ENCODE measurements at places on chromosomes 7 and 10. TPM values are rescaled to one million over a fixed set of nuclear protein-coding genes. Genes with fewer than 3 reads are reported as not detected.

Gene HTRA1
- 40.8 TPM for total RNA-seq

Gene CLRN3
- total RNA-seq, result not detected

Gene PRR15
- total RNA-seq, result not detected

DNA sequence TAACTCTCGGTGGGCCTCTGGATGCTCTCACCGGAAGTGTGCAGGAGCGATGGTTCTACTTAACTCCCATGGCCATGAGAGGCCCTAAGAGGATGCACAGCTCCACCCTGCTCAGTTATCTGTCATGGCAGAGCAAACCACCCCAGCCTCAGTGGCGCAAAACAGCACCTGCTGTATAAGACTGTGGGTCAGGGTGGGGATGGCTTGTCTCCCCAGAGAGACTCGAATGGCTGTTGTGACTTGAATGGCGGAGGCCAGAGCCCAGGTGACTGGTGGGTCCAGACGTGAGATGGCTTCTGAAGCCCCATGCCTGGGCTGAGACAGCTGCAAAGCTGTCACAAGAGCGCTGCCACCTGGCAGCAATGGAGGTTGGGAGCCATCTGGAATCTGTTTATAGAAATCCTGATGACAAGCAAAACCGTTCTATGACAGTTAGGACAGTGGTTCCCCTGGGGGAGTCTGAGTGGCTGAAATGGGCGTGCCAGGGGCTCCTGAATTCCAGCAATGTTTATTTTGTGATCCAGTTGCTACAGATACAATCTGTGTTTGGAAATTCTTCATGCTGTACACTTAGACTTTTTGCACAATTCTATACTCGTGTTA, 490.5 kb downstream of the TCERG1L start:
- DNase-seq, result no peak

DNA sequence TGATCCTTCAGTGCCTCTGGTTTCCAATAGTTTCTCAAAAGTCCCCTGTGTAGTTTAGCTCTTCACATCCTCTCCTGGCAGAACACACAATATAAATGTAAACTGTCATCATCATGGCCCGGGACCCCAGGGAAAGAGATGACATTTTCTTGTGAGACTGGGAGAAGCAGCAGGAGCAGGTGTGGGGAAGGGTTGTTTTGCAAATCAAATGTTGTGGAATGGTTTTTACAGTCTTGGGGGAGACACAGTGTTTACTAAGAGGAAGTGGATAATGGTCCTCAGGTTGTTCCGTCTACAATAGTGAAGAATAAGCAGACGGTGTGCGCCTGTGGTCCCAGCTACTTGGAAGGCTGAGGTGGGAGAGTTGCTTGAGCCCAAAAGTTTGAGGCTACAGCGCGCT, 159.1 kb downstream of the SEC23IP start:
- DNase-seq, result no peak

GRCh38 chr7:128407233-128407589, 2.6 kb downstream of the IMPDH1 start:
- no peak for DNase-seq

- DNase-seq, result no peak
Measured at GRCh38 chr7:148624735-148625134, 34.2 kb downstream of the C7orf33 start.

GRCh38 chr10:110370006-110370405, 65.3 kb upstream of the SMNDC1 start:
- DNase-seq, result no peak

DNA sequence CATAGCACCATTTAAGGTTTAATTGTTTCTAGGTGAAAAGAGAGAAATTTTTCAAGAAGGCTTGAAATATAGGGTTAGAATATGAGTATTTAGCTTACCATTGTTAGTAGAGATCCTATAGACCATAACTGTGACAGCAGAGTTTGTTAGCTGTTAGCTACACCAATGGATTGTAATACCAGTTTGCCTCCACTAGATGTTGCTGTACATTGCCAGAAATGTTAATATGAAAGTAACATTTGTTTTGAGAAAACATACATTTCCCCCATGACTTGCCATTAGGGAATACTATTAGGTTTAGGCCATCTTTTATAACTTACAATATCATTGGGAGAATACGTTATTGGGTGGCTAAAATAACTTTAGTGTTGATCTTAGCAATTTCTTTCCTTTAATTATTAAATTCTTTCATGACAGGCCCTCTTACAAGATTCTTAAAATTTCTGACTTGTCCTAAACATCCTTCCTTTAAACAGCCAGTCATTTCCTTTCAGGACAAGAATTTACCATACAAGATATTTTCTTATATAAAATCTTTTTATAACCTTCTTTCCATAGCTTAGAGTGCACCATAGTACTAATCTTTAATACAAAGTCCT, 39.5 kb downstream of the ZNF117 start:
- DNase-seq, result no peak

- DNase-seq, result peak; percentile 14
Measured at GRCh38 chr7:152341039-152341913, 94.5 kb downstream of the KMT2C start.

- DNase-seq, result no peak
Measured at GRCh38 chr10:4131407-4132215, 346.6 kb upstream of the KLF6 start.

GRCh38 chr7:85682833-85683620, 496.2 kb upstream of the SEMA3D start:
- no peak for DNase-seq

GRCh38 chr10:51217505-51217904, 143.2 kb downstream of the PRKG1 start:
- DNase-seq, result no peak

Data from MG63 (cell line).